AG08396 (cell line): ENCODE measurements at places on chromosomes 13 and 19.

- DNase-seq, result no peak
These were observed 173.3 kb downstream of the COL4A1 start for GRCh38 chr13:110133425-110134235.

DNA sequence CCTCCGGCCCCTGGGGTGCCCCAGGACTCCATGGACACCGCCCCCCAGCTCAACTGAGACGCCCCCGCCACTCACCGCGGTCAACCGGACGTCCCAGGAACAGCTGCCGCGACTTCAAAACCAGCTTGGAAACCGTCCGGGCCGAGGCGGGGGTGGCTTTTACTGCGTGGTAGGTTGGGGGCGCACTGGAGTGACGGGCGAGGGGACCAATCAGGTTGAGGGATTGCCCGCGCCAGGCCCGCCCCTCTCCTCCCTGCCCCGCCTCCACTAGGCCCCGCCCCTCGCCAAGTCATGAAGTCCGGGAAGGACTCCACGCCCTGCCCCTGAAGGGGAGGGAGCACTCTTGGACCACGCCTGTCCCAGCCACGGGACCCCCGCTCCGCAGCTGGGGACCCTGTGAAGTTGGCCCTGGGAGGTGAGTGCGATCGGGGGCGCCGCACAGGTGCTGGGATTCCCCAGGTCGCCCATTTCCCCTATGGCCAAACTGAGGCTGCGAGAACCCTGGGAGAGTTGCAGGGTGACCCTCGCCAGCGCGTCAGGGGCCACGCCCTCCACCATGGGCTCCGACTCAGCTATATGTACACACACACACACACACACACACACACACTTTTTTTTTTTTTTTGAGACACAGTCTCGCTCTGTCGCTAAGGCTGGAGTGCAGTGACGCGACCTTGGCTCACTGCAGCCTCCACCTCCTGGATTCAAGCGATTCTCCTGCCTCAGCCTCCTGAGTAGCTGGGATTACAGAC is at the start of gene PLIN3:
PLIN3 (minus strand) TSS at position 134 of the 752 bp plus-strand sequence. CDS start 6,273 bp downstream, outside the sequence.
- DNase-seq, result peak; percentile 100

- DNase-seq, result no peak
These were observed 61.4 kb downstream of the GPR12 start for GRCh38 chr13:26699197-26699490.

DNA sequence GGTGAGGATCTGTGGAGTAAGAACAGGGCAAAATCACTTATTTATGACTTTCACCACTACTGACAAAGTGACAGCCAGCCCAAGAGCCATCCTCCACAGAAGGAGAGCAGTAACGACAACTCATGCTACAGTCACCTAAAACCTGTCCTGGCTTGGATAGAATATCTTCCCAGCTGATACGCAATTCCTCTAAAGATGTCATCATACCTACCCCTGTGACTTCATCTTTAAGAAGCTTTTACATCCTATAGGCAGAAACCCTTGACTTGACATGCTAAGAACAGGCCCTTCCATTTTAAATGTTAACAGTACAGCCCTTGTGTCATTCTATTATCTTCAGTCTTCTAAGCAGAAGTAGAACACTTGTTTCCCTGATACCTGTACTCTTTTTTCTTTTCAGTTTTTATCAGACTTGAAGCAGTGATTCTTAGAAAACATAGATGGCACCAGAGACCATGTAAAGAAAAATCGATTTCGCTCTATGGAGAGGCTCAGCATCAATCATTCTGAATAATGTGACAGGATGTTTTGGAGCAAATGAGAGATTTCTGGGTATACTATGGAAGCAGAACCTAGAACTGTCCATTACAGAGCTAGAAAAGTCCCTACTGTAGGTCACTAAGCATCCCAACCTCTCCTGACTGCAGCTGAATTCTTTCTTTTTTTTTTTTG is 20.1 kb downstream of the STOML3 start:
- no peak for DNase-seq

GRCh38 chr13:104015646-104016396 is 949.6 kb upstream of the SLC10A2 start:
- no peak for DNase-seq

GRCh38 chr19:7748171-7748570 is 837 bp upstream of the CD209 start:
- no peak for DNase-seq

DNA sequence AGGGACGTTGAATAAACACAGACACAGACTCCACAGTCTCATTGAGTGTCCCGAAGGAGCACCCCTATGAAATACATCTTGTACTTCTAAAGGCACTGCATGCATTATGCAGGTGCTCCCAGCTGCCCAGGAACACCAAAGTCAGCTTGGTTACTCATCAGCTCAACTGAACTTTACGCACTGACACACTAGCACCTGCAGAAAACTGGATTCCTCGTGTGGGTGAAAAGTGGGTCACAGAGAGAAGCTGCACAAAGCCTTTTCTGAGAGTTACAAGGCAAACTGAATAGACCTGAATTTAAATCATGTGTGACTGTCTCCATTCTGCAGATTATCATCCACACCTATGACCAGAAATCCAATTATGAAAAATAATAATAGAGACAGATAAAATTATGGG is 527.5 kb upstream of the NBEA start:
- no peak for DNase-seq

GRCh38 chr13:89846926-89847585 is 1500.4 kb upstream of the MIR17HG start:
- DNase-seq, result no peak

DNA sequence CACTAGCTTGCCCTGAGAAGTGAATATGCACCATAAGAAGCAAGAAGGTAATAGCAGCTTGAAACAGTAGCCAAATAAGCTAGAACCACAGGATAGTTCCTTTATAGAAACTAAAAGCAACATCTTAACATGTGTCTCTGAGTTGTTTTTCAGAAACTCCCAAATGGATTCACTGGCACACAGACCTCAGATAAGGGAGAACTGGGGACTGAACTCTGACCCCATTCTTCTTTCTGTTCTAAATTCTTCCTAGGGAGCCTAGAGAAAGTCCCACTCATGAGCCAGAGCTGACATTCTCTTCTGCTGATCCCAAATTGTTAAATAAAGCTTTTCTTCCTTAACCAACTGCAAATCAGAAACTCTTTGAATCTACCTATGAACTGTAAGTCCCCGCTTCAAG is 146.1 kb downstream of the PCDH9 start:
- DNase-seq, result no peak
